Right ventricle myocardium superior (tissue), 1 donor: ENCODE measurements at places on chromosomes 1 and 21.

GRCh38 chr1:202193614-202194327 is at the start of gene LGR6:
TSS of gene LGR6 (plus strand) at chr1:202193799. CDS start at chr1:202193990, 191 bp downstream.
- DNase-seq, result no peak

DNA sequence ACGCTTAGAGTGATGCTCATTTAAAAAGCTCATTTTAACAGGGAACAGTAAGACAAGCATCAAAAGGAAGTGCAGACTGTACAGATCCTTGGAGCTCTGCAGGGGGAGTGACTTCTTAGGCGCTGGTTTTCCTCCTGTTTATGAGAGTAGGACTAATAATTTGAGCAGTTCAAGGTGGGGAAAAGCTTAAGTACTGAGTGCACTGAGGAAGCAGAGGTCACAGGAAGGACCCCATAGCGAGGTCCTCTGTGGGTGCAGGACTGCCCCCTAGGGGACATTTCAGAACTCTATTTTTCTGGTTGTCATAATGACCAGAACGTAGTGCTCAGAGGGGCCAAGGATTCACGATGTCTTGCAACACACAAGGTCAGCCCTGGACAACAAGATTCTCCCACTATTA is 112.1 kb downstream of the HLCS start:
- no peak for DNase-seq

DNA sequence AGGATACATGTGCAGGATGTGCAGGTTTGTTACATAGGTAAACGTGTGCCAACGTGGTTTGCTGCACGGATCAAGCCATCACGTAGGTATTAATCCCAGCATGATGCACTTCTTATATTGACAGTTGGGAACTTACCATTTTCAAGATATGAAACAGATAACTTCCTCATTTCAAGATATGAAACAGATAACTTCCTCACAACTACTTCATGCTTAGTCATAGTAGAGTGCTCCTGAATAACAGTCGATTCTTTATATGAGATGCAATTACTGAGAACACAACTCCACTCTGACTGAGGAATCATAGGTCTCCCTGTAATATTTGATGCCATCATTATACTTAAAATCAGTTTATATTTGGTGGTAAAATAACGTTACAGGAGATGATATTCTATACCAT is 1124.3 kb downstream of the AMY1C start:
- no peak for DNase-seq

DNA sequence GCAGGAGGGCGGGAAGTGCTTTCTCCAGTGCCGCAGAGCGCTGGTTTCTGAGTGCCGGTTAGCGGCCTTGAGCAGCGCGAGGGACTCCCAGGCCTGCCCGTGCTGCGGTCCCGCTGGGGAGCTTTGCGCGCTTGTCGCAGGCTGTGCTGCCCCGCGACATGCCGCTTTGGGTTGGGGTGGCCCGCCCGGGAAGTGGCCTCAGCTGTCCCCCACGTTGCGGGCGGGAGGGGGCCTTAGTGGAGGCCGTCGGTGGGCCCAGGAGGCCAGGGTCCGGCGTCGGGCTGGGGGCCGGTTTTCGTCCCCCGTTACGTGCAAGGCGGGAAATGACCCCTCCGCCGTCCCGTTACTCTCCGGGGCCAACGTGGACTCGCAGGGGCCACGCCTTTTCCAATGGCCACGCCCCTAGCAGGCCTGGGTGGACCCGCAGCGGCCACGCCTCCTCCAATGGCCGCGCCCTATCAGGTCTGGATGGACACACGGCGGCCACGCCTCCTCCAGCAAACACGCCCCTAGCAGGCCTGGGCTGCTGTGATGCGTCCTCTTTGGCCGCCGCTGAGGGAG is 977 bp upstream of the C1orf174 start:
- DNase-seq, result peak; percentile 99

- DNase-seq, result no peak
Measured at GRCh38 chr1:221778535-221779142, 36.8 kb upstream of the DUSP10 start.

DNA sequence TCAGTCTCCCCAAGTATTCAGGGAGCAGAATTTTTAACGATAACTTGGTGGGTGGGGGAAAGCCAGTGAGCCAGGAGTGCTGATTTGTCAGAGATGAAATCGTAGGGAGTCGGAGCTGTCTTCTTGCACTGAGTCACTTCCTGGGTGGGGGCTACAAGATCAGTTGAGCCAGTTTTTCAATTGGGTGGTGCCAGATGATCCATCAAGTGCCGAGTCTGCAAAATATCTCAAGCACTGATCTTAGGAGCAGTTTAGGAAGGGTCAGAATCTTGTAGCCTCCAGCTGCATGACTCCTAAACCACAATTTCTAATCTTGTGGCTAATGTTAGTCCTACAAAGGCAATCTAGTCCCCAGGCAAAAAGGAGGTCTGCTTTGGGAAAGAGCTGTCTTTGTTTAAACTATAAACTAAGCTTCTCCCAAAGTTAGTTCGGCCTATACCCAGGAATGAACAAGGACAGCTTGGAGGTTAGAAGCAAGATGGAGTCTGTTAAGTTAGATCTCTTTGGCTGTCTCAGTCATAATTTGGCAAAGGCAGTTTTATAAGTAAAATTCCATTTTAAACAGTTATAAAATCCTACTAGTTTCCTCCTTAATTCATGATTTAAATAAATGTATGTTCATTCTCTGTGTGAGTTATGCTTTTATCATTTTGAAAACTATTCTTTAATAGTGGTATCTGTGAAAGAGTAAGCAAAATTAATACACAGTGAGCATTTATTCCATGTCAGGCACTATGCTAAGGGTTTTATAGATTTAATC is 51.7 kb downstream of the SLC16A1 start:
- no peak for DNase-seq

DNA sequence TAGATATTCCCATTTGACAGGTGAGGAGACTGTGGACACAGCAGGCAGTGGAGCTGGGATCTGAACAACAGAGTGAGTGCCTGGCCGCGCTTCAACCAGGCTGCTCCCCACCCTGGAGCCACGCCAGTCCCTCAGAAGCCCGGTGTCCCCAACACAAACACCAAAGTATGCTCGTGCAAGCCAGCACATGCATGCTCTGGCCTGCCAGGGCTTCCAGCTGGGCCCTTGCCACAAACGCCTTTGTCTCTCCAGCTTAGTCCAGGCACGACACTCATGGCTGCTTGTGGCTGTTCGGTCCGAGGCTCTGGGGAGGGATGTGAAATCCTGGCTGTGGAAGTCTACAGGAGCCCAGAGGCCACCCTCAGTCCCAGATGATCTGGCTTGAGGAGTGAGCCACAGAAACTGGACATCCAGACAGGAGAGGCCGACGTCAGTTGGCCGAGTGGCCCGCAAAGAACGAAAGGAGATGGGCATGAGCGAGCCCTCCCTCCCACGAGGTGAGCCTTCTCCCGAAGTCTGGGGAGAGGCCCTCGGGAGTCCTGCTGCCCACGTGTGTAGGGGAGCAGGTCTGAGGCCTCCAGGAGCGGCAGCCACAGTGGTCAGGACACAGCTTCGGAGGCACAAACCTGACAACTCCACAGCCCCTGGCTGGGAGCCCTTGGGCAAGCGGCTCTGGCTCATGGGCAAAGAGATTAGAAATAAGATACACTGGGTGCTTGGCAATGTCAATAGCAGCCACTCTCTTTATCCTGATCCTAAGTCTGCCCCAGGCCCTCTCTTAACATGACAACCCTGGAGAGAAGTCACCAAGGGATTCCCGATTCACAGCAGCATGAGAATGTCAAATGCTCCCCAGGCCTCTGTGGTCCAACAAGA is 117.1 kb upstream of the IFFO2 start:
- peak; percentile 72 for DNase-seq

DNA sequence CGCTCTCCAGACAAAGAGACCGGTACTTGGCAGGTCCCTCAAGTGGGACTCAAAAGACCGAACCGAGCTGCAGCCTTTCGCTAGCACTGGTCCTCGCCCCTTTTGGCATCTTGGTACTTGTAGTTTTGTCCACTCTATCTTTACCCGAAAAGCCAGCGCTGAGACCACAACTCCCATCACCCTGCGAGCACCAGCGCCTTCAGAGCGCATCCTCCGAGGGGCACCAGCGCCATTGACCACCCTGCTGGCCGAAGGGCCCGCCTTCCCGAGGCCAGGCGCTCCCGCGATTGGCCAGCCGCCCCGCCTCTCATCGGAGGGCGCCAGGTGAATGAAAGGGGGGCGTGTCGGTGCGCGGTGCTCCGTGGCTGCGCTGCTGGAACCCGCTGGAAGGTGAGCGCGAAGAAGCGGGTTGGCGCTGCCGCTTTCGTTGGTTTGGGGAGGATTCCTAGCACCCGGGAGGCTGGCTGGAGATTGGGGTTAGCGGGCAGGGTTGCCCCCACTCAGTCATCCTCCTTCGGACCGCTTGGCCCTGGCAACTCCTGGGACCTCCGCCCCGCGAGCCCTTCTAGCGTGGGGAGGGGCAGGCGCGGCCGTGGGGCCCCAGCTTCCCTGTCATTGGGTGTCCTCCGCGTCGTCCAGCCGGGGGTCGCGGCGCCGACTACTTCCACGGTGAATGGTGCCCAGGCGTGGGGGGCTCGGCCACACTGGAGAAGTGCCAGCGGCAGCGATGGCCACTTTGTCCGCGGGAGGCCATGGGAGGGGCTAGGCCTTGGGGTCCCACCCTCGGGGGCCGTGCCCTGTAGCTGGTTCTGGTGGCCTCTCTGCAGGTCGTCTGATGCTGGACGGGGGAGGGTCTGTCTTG is at the start of gene ZBTB8B:
Gene ZBTB8B, plus strand, starts transcription at position 357 of the 862 bp plus-strand sequence. CDS start 5,553 bp downstream, outside the sequence.
- peak; percentile 76 for DNase-seq

- DNase-seq, result no peak
Measured at GRCh38 chr1:21381354-21381753, 58.6 kb upstream of the NBPF3 start.

GRCh38 chr1:234730770-234731568 is 121.0 kb upstream of the IRF2BP2 start:
- no peak for DNase-seq

DNA sequence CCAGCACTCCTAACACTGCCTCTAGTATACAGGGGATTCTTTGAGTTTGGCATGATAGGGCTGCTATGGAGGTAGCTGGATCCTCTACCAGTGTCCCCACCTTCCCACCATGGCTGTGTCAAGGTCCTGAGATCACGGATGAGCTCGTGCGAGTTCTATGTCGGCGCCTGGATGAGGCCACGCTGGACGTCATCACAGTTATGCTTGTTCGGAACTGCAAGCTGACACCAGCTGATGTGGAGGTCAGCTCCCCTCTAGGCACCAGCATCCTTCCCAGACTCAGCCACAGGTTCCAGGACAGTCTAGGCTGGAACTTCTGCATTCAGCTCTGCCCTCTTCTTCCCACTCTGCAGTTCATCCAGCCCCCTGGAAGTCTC is 15.2 kb downstream of the HYI start:
- DNase-seq, result no peak

- no peak for DNase-seq
Measured at GRCh38 chr1:42422737-42423136, 33.1 kb downstream of the ZMYND12 start.

GRCh38 chr1:47938520-47938919 is 58.7 kb downstream of the TRABD2B start:
- DNase-seq, result no peak

- DNase-seq, result peak; percentile 30
Measured at GRCh38 chr1:228076796-228077430, 5.6 kb upstream of the ARF1 start.

DNA sequence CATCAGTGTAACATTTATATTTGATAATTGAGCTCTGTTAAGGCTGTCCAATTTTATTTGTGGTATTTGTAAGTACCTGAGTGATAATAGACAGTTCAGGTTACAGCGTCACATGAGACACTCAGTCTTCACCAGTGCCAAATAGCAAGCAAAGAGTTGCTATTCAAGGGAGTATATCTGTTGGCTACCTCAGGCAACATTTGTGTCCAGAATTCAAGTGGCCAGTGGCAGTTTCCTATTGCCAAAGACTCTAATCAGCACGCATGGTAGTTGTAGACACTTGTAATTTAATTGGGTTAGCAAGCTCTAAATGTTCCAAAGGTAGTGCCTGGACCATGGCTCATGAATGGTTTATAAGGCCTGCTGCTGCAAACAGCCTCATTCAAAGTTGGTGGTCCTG is 1524.3 kb upstream of the B3GALT2 start:
- DNase-seq, result peak; percentile 17

- no peak for DNase-seq
Measured at GRCh38 chr1:29860056-29860455, 623.7 kb downstream of the PTPRU start.

DNA sequence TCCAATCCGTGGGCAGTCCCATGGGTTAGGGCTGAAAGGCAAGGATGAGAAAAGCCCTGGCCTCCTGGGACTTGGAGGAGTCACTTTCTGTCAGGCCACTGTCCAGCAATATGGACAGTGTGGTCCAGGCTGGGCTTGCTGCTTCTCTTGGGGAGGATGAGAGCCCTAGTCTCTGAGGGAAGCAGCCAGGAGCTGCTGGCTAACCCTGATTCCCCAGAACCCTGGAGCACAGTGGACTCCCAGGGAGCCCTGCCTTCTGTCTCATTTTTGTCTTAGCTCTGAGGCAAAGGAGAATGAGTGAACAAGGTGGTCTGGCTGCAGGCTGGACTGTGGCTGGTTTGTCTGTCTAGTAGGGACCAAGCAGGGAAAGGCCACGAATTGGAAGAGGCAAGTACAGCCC is 23.8 kb upstream of the EDN2 start:
- no peak for DNase-seq

GRCh38 chr1:172647987-172648386 is 10.9 kb upstream of the FASLG start:
- no peak for DNase-seq

GRCh38 chr1:65165269-65165993 is 17.4 kb downstream of the AK4 start:
- peak; percentile 48 for DNase-seq

DNA sequence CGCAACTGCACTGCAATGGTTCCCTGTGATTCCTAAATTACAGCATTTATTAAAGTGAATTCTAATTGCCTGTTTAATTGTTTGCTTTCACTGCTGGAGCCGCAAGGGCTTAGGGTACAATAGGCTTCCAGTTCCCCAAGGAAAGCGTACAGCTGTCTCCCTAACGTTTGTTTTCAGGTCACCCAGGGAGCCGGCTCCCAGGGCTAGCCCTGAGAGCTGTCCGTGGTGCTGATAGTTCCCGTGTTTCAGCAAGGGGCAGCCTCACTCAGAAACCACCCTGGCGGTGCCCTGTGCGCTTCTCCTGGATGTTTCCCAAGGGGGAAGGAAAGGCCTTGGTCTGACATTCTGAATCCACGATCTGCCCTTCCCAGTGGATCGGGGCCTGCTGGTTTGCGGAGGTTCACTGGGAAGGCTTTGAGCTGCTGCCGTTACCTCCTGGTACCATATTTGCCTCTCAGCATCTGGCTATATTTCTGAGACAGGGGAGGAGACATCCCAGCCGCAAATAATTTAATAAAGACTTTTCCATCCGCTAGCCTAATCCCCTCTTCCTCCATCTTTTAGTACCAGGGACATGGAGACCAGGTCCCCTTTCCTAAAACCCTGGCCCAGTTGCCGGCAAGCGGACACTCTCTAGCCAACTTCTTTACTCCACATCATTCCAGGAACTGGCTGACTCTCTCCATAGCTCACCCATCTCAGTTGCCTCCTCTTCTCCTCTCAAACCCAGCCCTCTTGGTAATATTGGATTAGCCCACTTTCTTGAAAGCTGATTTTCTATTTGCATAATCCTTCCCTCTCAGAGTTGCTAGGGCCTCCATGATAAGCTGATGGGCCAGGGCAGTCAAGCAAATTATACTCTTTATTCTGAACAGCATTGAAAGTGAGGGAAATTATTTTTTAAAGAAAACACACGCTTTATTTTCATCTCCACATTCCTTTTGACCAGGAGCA is 149.0 kb downstream of the IGSF21 start:
- DNase-seq, result peak; percentile 53
